ENCODE measurements at places on chromosomes 3 and 15. TPM values are rescaled to one million over a fixed set of nuclear protein-coding genes. Genes with fewer than 3 reads are reported as not detected.

GRCh38 chr3:51617597-51617996 is 53.5 kb upstream of the TEX264 start:
- DNase-seq = no peak

The SLC9A9 gene
- 2.2 TPM for total RNA-seq

DNA sequence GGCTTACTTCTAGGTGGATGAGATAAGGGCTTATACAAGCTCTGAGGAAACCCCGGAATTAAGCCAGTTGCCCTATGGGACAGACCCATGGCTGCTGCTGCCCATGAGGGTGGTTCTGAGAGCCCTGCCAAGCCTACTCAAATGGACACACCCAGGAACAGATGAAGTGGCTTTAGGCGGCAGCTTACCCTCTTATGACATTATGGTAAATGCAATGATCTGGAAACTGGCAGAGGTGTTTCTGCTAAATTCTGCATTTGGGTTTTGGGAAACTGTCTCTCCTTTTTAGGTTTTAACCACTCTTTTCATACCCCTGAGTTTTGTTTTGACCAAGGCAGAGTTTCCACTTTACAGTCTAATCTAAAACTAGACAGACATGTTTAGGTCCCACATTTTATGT is 9.0 kb upstream of the ZBED2 start:
- peak; percentile 60 for DNase-seq

GRCh38 chr3:119676020-119676419 is 1.2 kb downstream of the COX17 start:
- no peak for DNase-seq

The SOX14 gene
- not detected for total RNA-seq

DNA sequence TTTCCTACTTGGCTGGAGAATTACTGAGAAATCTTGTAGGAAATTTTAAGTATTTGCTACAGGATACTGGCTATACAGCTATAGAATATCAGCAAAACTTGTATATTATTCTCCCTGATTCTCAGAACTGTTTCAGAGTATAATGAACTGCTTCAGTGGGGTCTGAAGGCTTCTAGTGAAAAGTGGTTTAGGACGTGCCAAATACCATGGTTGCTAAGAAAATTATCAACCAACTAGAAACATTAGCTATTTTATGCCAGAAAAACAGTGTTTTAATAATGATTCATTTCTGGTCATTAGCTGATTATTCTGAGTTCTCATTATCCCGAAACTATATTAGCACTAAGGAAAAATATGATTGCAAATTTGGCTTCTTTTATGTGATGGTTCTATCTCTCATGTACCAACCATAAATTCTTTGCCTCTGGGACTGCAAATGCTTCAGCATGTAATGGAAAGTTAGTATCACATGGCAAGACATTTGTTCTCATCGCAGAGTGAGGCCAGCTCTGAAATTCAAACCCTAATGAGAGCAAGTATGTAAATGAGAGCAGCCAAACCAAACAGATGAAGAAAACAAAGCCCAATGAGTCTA is 11.0 kb upstream of the TSC22D2 start:
- DNase-seq = no peak

All from activated CD8-positive, alpha-beta T cell treated with anti-CD3 and anti-CD28 coated beads for 36 hours (primary cell).